Activated CD4-positive, alpha-beta T cell treated with anti-CD3 and anti-CD28 coated beads for 36 hours (primary cell): ENCODE measurements at places on chromosomes 6 and 20. TPM values are rescaled to one million over a fixed set of nuclear protein-coding genes. Genes with fewer than 3 reads are reported as not detected.

DNA sequence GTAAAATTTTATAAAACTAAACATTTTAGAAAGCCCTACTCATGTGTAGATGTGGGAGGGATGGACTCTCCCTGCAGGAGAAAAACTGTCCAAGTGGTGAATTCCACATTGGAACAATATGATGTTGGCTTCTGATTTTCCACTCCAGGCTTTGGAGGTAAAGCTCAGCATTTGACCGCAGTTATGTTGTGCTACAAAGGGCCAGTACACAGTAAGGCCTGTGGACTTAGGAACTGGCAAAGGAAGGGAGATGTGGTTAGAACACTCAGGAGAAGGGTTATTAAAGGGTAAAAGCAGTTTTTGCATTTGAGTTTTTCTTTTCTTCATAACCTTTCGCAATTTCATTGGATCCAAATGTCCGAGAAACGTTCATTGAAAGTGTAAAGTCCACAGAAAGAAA, 150.3 kb upstream of the SASH1 start:
- H3K4me3 ChIP-seq: no peak overlapping the region
- no peaks in the 10 kb centered on the region for H3K4me1 ChIP-seq
- H3K36me3 ChIP-seq: no peaks in the 10 kb centered on the region
- DNase-seq: no peak
- H3K27ac ChIP-seq: no peak overlapping the region

GRCh38 chr6:131997429-131998153, 46.4 kb upstream of the CCN2 start:
- no peaks in the 10 kb centered on the region for H3K36me3 ChIP-seq
- no peaks in the 10 kb centered on the region for H3K4me1 ChIP-seq
- DNase-seq: no peak
- no peak overlapping the region for H3K27ac ChIP-seq

- no peak for DNase-seq
- no peak overlapping the region for H3K4me3 ChIP-seq
- H3K27ac ChIP-seq: no peak overlapping the region
- H3K36me3 ChIP-seq: no peaks in the 10 kb centered on the region
Observed at GRCh38 chr6:79574630-79575225, 37.5 kb upstream of the LCA5 start.

DNA sequence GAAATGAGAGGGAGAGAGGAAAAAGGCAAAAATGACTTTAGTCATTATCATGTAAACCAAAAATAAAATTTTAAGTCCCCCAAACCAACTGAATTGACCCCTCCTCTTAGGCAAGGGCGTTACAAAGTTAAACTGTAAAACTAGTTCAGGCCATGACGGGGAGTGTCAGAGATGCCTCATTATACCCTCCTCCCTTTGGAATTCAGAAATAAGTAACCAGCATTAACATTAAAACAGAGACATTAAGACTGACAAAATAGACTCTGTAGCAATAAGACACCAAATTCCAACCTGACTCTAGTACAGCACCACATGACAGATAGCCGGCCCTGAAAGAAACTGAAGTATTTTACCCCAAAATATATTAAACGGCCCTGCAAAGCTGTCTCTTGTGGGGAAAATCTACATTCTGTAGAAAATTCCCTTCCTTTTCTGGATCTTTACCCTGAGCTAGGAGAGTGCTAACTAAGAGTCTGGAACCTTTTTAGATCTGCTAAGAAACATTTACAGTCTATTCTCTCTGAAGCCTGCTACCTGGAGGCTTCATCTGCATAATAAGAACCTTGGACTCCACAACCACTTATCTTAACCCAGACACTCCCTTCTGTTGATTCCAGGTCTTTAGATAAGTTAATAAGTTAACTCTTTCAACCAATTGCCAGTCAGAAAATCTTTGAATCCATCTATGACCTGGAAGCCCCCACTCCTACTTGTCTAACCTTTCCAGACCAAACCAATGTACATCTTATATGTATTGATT, 150.7 kb downstream of the PKHD1 start:
- no peak overlapping the region for H3K4me3 ChIP-seq
- H3K36me3 ChIP-seq: no peaks in the 10 kb centered on the region
- no peak overlapping the region for H3K27ac ChIP-seq
- DNase-seq: no peak
- no peaks in the 10 kb centered on the region for H3K27me3 ChIP-seq

OVOL2 gene
- not detected for total RNA-seq

- no peak overlapping the region for H3K4me3 ChIP-seq
- H3K27me3 ChIP-seq: peaks cover 9% of the 10 kb centered on the region
Observed at GRCh38 chr6:8462169-8462568, 26.8 kb upstream of the SLC35B3 start.

DNA sequence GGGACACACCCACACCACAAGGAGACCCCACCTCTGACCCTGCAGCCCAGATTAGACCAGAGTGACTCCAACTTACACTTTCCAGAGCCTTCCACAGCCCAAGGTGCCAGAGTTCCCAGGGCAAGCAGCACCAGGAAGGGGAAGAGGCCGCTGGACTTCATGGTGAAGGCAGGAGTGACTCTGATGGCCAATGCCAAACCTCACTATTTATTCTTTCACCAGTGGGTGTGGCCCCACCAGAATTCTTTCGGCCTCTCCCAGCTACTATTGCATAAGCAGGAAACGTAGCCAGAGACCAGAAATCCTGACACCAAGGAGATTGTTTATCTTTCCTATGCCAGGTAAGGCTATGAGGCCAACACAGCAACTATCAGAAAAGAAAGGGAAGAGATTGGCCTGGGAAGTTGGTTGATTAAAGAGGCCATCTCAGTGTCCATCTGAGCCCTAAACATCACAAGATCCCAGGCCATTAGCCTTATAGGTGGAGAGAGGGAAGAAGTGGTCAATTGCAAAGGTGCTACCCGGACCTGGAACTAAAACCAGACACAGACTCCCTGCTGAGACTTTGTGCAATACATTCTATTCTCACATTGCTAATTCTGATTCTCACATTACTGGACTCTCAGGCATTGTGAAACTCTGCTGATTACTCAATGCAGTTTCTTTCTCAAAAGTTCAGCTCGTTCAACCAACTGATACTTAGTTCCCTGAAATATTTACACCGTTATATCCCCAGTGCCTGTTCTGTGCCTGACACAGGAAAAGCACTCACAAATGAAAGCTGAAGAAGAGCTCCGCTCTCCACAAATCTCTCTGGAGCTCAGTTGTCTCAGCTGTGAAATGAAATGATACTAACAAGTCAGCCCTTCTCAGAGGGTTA, at the start of gene SLPI:
Gene SLPI, minus strand, starts transcription at position 182 of the 880 bp plus-strand sequence. Its CDS starts 21 bp downstream, at position 161.
- no peak within 1 kb of the TSS for H3K27ac ChIP-seq
- no peak for DNase-seq
- no peaks in the 10 kb centered on the region for H3K36me3 ChIP-seq
- H3K4me1 ChIP-seq: no peaks in the 10 kb centered on the region
- H3K4me3 ChIP-seq: no peak within 1 kb of the TSS

ADGRF5 gene
- total RNA-seq: not detected

- no peak overlapping the region for H3K27ac ChIP-seq
- no peak overlapping the region for H3K4me3 ChIP-seq
- H3K27me3 ChIP-seq: no peaks in the 10 kb centered on the region
- DNase-seq: no peak
- peaks cover 12% of the 10 kb centered on the region for H3K4me1 ChIP-seq
- H3K36me3 ChIP-seq: no peaks in the 10 kb centered on the region
Observed at GRCh38 chr6:166584155-166584554, 2.3 kb downstream of the RAMACL start.

- H3K27ac ChIP-seq: no peak overlapping the region
- H3K4me3 ChIP-seq: no peak overlapping the region
- H3K36me3 ChIP-seq: no peaks in the 10 kb centered on the region
- peaks cover 8% of the 10 kb centered on the region for H3K4me1 ChIP-seq
- H3K27me3 ChIP-seq: peaks cover 4% of the 10 kb centered on the region
Observed at GRCh38 chr6:87914637-87915395, 132.8 kb upstream of the SPACA1 start.

- no peak overlapping the region for H3K27ac ChIP-seq
- peak; percentile 26 for DNase-seq
- H3K4me1 ChIP-seq: peaks cover 35% of the 10 kb centered on the region
- peak overlapping the region; percentile 11 for H3K4me3 ChIP-seq
- no peaks in the 10 kb centered on the region for H3K36me3 ChIP-seq
- peaks cover 62% of the 10 kb centered on the region for H3K27me3 ChIP-seq
Observed at GRCh38 chr6:1606780-1607515, 2.8 kb upstream of the FOXC1 start.

DNA sequence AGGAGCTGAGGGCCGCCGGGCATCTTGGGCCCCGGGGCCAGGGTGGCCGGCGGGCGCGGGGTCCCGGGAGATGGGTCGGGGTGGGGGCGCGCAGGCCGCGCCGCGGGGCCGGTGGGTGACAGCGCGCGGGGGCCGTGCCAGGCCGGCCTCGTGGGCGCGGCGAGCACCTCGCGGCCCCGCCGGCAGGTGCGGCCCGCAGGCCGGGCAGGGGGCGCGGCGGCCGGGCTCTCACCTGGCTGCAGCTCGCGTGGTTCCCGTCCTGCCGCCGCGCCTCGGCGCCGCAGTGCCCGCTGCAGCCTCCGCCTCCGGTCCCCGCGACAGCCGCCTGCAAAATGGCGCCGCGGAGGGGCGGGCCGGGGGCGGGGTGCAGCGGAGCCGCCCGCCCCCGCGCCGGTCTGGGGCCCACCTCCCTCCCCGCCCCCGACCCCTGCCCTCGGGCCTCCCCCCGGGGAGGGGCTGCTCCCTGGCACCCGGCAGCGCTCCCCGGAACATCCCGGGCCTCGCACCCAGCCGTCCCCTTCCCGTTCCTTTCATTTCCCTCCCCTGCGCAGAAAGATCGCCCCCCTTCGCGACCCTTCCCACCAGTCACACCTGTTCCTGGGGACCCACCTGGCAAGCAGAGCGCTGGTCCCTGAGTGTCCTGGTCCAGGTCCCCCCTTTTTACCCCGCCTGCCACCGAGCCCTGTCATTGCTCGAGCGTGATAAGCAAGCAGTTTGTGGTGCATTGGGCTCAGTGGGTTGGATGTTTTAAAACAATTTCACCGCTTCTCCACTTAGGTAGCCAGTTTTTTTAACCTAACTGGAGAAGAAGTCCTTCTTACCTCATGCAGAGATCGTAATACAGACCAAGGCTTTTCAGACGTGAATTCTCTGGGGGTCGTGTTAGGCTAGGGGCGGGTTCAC, at the start of gene SLC23A2:
Gene SLC23A2, minus strand, starts transcription at position 337 of the 903 bp plus-strand sequence. CDS start 68,948 bp downstream, outside the sequence.
- H3K4me3 ChIP-seq: peak within 1 kb of the TSS; percentile 82
- H3K27ac ChIP-seq: peak within 1 kb of the TSS; percentile 83
- H3K4me1 ChIP-seq: peaks cover 29% of the 10 kb centered on the region
- peaks cover 2% of the 10 kb centered on the region for H3K36me3 ChIP-seq
- DNase-seq: peak; percentile 75

DNA sequence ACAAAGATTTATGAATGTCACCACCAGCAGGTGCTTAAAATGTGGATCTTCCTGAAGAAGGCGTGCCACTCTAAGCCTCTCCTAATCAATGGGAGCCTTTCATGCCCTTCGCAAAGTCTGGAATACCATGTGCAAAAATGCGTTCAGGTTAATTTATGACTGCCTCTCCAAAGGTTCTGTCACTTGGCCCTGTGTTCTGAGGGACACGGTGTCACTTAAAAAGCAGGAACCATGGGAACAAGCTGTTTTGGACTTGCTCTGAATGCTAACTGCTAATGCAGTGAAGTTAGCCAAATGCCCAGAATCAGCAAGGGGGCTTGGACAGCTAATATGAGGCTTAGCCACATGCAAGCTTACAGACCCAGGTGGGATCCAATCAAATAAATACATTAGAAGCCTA, 250.3 kb downstream of the TSHZ2 start:
- H3K27me3 ChIP-seq: peaks cover 4% of the 10 kb centered on the region
- H3K36me3 ChIP-seq: peaks cover 22% of the 10 kb centered on the region
- H3K4me3 ChIP-seq: no peak overlapping the region
- H3K27ac ChIP-seq: no peak overlapping the region

- peaks cover 4% of the 10 kb centered on the region for H3K27me3 ChIP-seq
- H3K4me1 ChIP-seq: no peaks in the 10 kb centered on the region
- DNase-seq: no peak
- H3K27ac ChIP-seq: no peak overlapping the region
- H3K36me3 ChIP-seq: no peaks in the 10 kb centered on the region
Observed at GRCh38 chr6:16244446-16244845, 6.1 kb downstream of the GMPR start.

DNA sequence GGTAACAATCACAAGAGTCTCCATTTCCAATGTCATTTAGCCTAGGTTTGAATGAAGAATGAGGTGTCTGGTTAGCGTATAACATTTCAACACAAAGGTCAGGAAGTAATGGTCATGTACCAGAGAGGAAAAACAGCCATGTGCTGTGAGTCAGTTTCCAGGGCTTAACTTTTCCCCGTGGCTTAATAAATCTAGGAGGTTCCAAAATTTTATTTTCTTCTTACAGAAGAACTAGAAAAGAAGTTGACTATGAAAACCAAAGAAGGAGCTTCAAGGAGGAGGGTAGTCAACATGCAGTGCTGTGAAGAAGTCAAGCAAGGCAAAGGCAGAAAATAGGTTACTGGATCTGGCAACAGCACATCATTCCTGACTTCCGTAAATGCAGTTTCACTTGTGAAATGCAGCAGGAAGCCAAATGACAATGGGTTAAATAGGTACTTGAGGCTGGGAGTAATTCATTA, 8.4 kb upstream of the GABRR2 start:
- no peak overlapping the region for H3K4me3 ChIP-seq
- peaks cover 8% of the 10 kb centered on the region for H3K36me3 ChIP-seq
- no peak overlapping the region for H3K27ac ChIP-seq
- H3K27me3 ChIP-seq: no peaks in the 10 kb centered on the region

NR2E1 gene
- total RNA-seq: not detected

DNA sequence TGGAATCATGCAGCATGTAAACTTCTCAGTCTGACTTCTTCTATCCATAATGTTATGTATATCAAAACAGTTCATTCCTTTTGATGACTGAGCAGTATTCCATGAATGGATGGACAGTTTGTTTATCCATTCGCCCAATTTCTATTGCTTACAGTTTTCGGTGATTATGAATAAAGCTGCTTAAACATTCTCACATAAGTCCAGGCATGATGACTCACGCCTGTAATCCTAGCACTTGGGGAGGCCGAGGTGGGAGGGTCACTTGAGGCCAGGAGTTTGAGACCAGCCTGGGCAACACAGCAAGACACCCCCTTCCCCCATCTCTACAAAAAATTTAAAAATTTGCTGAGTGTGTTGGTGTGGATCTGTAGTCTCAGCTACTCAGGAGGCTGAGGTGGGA, 22.9 kb upstream of the HMGA1 start:
- DNase-seq: no peak
- H3K4me1 ChIP-seq: no peaks in the 10 kb centered on the region
- no peak overlapping the region for H3K4me3 ChIP-seq
- H3K27ac ChIP-seq: no peak overlapping the region
